Stimulated activated CD4-positive, alpha-beta T cell treated with anti-CD3 and anti-CD28 coated beads, Interleukin-4, amount 100 ng/mL, for 1 hour (primary cell): ENCODE measurements at places on chromosomes 1 and 21.

GRCh38 chr1:67355745-67356424 lies 48.2 kb downstream of the IL12RB2 start:
- no peak for DNase-seq

DNA sequence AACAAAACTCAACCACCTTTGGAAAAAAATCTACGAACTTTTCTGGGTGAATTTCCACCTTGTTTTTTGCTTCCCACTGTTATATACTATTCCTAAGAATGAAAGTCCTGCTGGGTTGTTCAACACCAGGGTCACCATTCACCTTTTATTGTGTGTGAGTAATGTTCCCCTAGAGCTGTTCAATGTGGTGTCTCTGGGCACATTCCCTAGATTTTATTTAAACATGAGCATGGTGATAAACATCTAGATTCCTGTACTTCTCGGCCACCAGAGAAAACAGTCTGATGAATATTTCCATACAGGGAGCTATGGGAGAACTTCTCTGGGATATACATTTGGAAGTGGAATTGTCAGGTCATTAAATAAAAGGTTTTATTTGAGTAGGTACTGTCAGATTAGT lies 13.0 kb downstream of the FMN2 start:
- no peak for DNase-seq

- DNase-seq: no peak
Measured at GRCh38 chr1:150692720-150693119, 4.2 kb downstream of the GOLPH3L start.

- DNase-seq: no peak
Measured at GRCh38 chr1:193525411-193525810, 339.0 kb upstream of the B3GALT2 start.

DNA sequence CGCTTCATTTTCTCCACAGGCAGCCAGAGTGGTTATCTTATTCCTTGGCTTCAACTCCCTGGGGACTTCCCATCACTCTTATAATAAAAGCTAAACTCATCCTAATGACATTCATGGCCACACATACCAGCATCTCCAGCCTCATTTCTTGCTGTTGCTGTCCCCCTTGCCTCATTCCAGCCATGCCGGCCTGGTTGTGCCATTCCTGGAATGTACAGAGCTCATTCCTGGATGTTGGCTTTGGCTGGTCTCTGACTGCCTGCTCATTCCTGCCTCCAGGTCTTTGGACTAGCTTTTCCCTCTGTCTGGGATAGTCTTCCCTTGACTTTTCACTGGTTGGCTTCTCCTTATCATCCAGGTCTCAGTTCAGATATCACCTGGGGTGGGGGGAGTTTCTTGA lies 2.4 kb upstream of the PEF1 start:
- no peak for DNase-seq

GRCh38 chr1:47931395-47931794 lies 65.8 kb downstream of the TRABD2B start:
- DNase-seq: no peak

GRCh38 chr21:42843056-42843455 lies 36.3 kb downstream of the WDR4 start:
- DNase-seq: no peak

GRCh38 chr1:208682664-208683013 lies 438.5 kb upstream of the PLXNA2 start:
- no peak for DNase-seq

- no peak for DNase-seq
Measured at GRCh38 chr21:15210235-15210678, 145.5 kb upstream of the NRIP1 start.

DNA sequence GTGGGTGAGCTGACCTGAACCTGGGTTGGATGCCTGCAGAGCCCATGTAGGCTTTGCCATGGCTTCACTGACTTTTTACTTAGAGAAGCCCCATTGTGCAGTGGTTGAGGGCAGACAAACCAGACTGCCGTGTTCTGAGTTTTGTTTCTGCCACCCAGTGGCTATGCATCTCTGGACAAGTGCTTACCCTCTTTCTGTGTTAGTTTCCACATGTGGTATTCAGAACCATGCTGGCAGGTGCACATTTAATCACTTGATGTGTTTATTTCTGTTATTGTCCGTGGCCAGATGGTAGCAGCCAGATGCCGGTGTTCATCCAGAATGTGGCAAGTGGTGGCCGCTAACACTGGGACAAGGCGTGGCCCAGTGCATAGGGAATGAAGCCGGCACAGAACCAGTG lies 10.3 kb upstream of the PTPN7 start:
- DNase-seq: no peak
